ENCODE measurements at places on chromosomes 2 and 18.
A peak's percentile ranks its signal among the peaks of the same experiment; 100 is the strongest.

GRCh38 chr18:33916200-33916599 lies 308.5 kb downstream of the NOL4 start:
- no peak for DNase-seq

GRCh38 chr18:80157708-80158343 lies 48.8 kb downstream of the ADNP2 start:
- DNase-seq, result peak; percentile 86

- DNase-seq, result no peak
These were observed 312.9 kb downstream of the MYCN start for GRCh38 chr2:16253291-16253690.

DNA sequence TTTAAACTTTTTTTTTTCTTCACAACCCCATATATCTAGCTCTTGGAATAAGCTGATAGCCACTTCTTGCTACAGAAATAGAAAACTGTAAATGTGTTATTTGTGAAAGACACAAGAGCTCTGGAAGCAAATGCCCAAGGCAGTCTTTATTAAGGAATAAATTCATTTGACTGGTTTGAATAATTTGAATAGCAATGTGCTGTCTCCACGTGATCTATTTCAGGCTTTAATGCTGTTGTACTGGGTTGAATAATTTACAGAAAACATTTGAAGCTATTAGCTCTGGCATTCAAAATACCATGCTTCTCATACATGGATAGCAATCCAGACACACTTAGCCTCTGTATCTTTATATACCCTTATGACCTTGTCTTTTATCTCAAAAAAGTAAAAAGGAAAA lies 366.7 kb upstream of the KCNJ3 start:
- no peak for DNase-seq

GRCh38 chr2:240586919-240587800 lies 626 bp downstream of the CAPN10 start:
- DNase-seq, result peak; percentile 54

DNA sequence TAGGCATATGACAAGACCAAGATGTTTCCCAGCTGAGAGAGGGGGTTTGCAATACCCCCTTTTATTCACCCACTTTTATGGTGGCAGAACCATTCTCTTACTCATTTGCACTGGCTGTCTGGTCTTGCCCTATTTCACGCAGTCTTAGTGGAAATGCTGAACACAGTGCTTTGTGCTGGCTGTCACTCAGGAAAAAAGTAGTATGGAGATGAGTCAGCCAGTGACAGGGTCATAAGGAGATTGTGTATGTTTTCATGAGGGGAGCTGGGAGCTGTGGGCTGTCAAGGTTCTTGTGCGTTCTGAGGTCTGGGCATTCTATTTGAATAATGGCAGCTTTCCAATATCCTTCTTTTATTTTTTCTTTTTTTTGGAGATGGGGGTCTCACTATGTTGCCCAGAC lies 10.9 kb upstream of the CNRIP1 start:
- no peak for DNase-seq

- DNase-seq, result no peak
These were observed 24.8 kb upstream of the ACYP2 start for GRCh38 chr2:54090521-54091117.

DNA sequence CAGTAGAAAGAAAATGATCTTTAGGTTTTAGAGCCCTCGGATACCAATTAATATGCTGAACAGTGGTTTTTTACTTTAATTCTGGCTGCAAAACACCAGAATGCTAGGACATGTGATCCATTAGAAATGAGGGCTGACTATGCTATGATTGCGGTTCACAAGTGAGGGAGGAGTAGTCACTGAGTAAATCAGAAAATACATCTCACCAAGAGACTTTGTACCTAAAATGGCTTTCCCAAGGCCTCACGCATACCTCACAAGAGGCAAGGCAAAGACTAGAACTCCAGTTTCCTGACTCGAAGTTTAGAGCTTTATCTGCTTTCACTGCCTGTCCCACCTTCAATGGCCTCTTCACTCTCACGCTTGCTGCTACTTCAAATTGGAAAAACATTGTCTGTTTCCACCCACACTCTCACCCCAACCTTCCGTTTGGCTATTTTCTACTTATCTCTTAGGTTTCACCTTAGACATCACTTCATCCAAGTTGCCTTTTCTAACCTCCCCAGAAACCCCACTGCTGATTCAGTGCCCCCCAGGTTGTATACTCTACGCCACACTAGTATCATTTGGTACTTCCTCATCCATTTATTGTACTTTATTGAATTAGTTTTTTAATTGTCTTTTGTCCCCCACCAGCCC lies 5.1 kb upstream of the MBD2 start:
- DNase-seq, result no peak

DNA sequence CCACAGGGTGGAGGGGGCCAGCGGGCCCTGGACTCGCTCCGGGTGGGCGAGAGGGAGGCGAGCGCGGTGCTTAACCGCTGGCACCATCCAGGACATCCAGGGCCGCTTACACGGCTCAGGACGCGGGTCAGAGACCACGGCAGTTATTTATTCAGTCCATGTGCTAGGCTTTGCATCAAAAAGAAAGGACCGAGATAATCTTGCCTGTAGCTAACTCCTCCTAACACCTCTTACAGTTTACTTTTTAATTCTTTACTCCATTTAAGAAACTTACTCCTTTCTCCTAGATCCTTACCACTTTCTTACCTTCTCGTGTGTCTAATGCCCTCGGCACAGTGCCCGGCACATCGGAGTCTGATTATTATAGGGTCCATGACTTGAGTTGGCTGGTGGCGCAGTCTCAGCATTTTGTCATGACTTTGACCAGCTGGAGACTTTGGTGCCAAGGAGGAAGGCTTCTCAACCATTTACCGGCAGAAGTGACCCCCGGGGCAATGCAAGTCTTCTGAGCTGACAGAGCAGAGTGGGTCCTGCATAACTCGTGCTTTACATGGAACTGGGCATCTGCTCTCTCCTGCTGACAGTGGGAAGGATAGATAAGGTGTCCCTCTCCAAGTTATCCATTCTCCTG lies 503 bp downstream of the ANXA4 start:
- DNase-seq, result peak; percentile 8

DNA sequence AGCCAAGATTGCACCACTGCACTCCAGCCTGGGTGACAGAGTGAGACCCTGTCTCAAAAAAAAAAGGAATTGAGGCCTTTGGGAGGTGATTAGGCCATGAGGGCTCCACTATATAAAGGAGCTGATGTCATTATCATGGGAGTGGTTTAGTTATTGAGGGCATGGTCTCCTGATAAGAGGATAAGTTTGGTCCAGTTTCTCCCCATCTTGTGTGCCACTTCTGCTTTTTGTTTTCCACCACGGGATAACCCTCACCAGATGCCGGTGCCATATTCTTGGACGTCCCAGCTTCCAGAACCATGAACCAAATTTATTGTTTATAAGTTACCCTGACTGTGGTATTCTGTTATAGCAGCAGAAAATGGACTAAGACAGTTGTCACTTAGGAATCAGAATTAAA lies 125.8 kb downstream of the C1D start:
- DNase-seq, result no peak

DNA sequence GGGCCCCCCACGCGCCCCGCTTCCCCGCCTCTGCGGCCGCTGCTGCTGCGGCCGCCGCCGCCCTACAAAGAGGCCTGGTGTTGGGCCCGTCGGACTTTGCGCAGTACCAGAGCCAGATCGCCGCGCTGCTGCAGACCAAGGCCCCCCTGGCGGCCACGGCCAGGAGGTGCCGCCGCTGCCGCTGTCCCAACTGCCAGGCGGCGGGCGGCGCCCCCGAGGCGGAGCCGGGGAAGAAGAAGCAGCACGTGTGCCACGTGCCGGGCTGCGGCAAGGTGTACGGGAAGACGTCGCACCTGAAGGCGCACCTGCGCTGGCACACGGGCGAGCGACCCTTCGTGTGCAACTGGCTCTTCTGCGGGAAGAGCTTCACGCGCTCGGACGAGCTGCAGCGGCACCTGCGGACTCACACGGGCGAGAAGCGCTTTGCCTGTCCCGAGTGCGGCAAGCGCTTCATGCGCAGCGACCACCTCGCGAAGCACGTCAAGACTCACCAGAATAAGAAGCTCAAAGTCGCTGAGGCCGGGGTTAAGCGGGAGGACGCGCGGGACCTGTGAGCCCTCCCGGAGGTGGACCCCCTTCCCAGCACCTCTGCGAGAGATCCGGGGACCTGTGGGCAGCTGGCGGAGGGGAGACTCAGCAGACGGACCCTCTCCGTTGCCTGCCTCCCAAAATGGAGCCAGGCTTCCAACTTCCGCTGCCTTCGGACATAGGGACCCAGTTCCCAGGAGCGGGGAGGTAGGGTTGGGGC lies 1.9 kb downstream of the SP5 start:
- DNase-seq, result no peak

DNA sequence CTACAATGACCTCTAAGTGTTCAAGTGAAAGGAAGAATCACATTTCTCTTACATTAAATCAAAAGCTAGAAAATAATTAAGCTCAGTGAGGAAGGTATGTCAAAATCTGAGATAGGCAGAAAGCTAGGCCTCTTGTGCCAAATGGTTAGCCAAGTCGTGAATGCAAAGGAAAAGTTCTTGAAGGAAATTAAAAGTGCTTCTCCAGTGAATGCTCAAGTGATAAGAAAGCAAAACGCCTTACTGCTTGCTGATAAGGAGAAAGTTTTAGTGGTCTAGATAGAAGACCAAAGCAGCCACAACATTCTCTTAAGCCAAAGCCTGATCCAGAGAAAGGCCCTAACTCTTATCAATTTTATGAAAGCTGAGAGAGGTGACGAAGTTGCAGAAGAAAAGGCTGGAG lies 932.3 kb upstream of the ACVR2A start:
- DNase-seq, result no peak

- DNase-seq, result no peak
These were observed 31.9 kb downstream of the PKP4 start for GRCh38 chr2:158488442-158489216.

GRCh38 chr2:239878686-239879085 lies 146.5 kb downstream of the NDUFA10 start:
- no peak for DNase-seq

DNA sequence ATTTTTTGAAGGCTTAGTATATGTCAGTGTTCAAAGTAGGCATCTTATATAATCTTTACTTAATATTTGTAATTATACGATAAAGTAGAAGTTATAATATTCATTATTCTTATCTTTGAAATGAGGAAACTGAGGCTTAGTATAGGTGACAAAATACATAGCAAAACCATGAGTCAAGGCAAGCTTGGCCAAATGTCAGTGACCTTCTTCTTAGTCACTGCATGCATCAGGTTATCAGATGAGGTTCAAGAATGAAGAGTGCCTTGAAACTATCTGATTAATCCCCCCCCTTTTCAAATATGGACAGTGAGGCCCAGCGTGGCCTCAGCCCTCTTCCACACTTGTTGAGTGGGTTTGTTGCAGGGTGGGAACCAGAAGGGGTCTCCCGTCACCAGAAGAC lies 59.3 kb downstream of the PMAIP1 start:
- DNase-seq, result no peak

DNA sequence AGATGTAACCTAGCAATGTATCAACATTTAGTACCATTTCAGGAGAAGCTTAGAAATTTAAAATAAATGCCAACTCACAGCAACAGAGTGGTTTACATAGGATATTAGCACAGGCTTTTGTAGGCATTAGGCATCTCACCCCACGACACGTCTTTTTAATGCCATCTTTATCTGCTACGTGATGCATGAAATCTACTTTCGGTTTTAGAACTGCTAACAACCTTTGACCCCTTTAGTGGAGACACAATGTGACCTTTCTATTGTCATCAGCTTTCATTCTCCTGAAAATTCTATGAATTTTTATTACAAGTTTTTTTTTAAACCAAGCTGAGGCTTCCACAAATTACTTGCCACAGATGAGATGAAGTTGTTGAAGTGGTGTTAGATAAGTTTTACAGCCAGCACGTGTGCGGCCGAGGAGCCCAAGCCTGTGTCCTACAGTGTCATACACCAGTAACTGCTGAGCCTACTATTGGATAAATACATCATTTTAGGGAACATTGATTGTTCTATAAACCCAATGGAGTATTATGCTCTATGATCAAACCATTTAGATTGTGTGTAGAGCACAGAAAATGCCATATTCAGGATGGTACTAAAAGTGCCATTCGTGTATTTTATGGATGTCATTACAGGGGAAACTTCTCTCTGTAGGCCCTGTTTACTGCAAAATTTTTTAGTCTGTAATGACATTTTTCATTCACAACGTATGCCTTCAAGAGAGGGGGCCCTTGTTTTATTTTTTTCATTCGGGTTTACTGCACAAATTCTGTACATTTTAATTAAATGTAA lies 151.6 kb downstream of the PTGR3 start:
- no peak for DNase-seq

- no peak for DNase-seq
These were observed 41.3 kb upstream of the GBX2 start for GRCh38 chr2:236209535-236209934.

DNA sequence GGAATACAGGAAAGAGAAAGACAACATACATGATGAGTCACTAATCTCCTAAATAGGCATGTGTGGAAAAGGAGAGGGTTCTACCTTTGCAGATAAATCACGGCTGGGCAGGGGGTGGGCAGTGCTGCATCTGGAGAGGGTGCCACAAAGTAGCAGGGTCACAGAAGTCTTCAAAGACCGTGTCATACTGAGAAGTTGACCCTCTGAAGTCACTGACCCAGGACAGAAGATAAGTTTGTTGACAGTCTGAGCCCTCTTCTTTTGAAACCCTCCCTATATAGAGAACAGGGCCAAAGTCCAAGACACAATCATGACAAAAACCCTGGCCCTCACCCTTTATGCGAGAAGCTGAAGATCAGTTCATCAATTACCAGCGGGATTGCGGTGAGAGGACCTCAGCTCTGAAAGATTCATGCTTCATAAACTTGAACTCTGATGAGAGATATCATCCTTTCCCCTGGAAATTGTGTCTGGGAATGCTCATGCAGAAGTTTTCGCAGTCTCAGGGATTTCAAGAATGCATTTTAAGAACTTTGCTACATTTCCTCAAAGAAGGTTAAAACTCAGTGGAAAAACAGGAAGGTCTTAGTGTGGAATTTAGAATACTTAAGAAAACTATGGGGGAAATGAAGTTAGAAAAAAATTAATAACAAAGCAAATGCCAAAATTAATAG lies 129.5 kb downstream of the FAM124B start:
- no peak for DNase-seq

All from activated naive CD4-positive, alpha-beta T cell treated with anti-CD3 and anti-CD28 coated beads for 36 hours (primary cell).